ENCODE measurements at places on chromosomes 1 and 21. TPM values are rescaled to one million over a fixed set of nuclear protein-coding genes. Genes with fewer than 3 reads are reported as not detected.

GSTM5 gene
- 4.7 TPM for total RNA-seq

DNA sequence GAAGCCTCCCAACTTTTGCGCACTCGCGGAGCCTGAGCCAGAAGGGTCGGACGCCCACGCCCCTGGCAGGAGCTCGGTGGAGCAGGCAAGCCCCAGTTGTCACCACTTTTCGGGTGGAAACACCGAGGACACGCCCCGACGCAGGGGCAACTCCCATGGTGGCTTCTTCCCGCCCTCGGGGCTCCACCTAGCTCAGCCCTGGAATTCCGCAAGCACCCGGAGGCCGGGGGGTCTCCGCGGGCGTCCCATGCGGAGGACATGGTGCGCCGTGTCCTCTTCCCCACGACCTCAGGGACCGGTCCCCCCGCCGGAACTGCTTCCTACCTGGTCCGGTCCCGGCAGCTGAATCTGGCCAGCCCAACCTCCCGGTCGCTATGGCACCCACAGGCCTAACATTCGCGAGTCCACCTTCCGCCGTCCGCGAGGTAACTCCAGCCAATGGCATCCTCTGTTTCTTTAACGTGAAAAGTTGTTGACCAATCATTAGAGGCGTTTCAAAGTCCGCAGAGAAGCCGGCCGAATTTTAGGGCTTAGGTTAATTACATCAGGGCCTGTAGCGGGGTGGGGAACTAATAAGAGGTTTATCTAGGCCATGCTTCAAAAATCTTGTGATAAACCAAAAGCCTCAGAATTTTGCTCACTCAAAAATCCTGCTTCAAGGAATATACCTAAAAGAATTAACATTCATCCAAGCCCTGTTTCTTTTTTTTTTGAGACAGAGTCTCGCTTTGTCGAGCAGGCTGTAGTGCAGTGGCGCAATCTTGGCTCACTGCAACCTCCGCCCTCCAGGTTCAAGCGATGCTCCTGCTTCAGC lies at the start of gene STPG1:
Gene STPG1, minus strand, starts transcription at position 433 of the 814 bp plus-strand sequence. CDS start 12,394 bp downstream, outside the sequence.
- peaks cover 8% of the 10 kb centered on the region for H3K27me3 ChIP-seq
- peaks cover 85% of the 10 kb centered on the region for H3K4me1 ChIP-seq
- peaks cover 17% of the 10 kb centered on the region for H3K36me3 ChIP-seq
- DNase-seq, result peak; percentile 84
- peak within 1 kb of the TSS; percentile 91 for H3K4me3 ChIP-seq

- peaks cover under 1% of the 10 kb centered on the region for H3K36me3 ChIP-seq
- H3K27ac ChIP-seq, result no peak overlapping the region
- H3K4me3 ChIP-seq, result no peak overlapping the region
Measured at GRCh38 chr21:42089093-42089631, 18.0 kb downstream of the UMODL1 start.

SIM2 gene
- total RNA-seq, result not detected

GRCh38 chr1:3405974-3406867 lies 48.2 kb upstream of the ARHGEF16 start:
- no peak overlapping the region for H3K4me3 ChIP-seq
- no peaks in the 10 kb centered on the region for H3K4me1 ChIP-seq
- no peak overlapping the region for H3K27ac ChIP-seq
- no peaks in the 10 kb centered on the region for H3K36me3 ChIP-seq
- H3K27me3 ChIP-seq, result peaks cover 15% of the 10 kb centered on the region

- peak; percentile 90 for DNase-seq
- H3K27ac ChIP-seq, result peak overlapping the region; percentile 94
- H3K27me3 ChIP-seq, result peaks cover 4% of the 10 kb centered on the region
- no peaks in the 10 kb centered on the region for H3K36me3 ChIP-seq
- peaks cover 92% of the 10 kb centered on the region for H3K4me1 ChIP-seq
- H3K4me3 ChIP-seq, result peak overlapping the region; percentile 76
Measured at GRCh38 chr1:15799004-15799867, 8.2 kb downstream of the UQCRHL start.

ASB17 gene
- total RNA-seq, result not detected

TINAGL1 gene
- total RNA-seq, result 4.0 TPM

Data from HFFc6 (cell line).